A172 (cell line): ENCODE measurements at places on chromosomes 16 and 17. TPM values are rescaled to one million over a fixed set of nuclear protein-coding genes. Genes with fewer than 3 reads are reported as not detected.
A peak's percentile ranks its signal among the peaks of the same experiment; 100 is the strongest.

GRCh38 chr16:78976212-78976611, 624.3 kb downstream of the MAF start:
- DNase-seq: no peak

Gene C16orf46
- 0.65 and 2.0 TPM in 2 replicates for total RNA-seq

Gene SOX15
- total RNA-seq: 2.0 and 7.2 TPM in 2 replicates

Gene CRISPLD2
- 0.95 and 1.1 TPM in 2 replicates for total RNA-seq

DNA sequence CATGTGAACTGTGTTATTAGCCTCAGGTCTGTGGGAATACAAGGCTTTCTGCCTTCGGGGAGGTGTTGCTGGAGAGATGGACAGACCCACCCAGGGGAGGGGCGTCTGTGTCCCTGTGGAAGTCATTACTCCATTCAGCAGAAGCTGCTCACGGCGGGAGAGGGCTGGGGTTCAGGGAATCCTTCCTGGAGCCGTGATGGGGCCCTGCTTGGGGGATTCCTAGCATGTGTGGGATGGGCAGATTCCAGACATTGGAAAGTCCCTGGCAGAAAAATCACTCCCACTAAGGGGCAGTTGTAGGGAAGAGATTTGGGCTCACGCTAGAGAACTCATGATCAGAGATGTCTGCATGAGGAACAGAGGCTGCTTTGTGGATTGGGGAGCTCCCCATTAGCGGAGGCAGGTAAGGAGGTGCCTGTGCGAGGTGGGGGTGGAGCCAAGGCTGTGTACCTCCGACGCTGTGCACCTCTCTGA, 56.3 kb upstream of the IL34 start:
- DNase-seq: peak; percentile 74

DNA sequence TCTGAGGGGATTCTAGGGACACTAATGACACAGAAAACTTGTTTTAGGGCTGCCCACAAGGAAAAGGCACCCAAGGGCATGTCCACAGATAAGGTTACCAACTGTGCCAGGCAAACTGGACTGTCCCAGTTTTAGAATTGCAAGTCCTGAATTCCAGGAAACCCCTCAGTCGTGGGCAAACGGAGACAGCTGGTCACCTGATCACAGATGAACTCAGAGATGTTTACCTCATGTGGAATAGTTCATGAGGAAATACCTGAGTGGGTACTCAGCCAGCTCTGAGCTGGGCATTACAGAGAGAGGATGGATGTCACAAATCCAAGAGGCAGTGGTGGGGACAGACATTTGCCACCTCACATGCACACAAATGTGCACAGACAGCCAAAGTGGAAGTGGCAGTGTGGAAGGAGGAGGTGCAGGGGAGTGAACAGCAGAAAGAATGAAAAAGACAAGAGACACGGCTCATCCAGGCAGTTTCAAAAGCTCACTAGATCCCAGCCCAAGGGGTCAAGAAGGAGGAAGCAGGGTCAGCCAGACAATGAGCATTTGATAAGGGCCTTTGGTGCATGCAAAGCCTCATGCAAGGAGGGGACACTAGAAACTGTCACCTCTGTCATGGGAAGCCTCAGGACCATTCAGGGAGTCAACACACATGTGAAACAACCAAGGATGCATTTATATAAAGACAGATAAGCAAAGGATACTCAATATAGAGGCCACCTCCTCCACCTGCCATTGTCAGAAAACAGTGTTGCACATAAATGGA, 24.8 kb downstream of the TTLL6 start:
- no peak for DNase-seq

- peak; percentile 53 for DNase-seq
Observed at GRCh38 chr17:77011173-77012011, 129.4 kb upstream of the SEC14L1 start.

Gene PIK3R5
- total RNA-seq: 0.14 TPM in 1 of 2 replicates, not detected in the other

- DNase-seq: no peak
Observed at GRCh38 chr17:60526726-60527125, 684 bp upstream of the APPBP2 start.

Gene MXRA7
- 187 and 223 TPM in 2 replicates for total RNA-seq
